HFFc6 (cell line): ENCODE measurements at places on chromosomes 2 and 18.
A peak's percentile ranks its signal among the peaks of the same experiment; 100 is the strongest.

GRCh38 chr2:123808243-123808642 lies 216.8 kb upstream of the CNTNAP5 start:
- DNase-seq = no peak

DNA sequence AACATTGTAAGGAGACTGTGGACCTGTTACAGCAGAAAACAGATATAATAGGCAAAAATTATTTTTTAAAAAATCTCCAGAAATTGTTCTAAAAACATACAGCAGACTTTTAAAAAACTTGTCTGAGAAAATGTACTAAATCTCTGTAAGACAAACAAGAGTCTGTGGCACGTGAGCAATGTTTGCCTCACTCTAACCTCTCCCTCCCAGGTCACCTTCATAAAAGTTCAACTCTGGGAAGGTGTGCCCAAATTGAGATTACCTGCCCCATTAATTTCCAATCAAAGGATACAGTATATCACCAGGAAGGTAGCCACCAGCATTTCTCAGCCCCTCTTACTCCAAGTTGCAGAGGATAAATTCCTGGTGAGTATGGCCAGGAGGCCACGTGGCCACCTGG lies 992.7 kb downstream of the TMEM182 start:
- DNase-seq = no peak

DNA sequence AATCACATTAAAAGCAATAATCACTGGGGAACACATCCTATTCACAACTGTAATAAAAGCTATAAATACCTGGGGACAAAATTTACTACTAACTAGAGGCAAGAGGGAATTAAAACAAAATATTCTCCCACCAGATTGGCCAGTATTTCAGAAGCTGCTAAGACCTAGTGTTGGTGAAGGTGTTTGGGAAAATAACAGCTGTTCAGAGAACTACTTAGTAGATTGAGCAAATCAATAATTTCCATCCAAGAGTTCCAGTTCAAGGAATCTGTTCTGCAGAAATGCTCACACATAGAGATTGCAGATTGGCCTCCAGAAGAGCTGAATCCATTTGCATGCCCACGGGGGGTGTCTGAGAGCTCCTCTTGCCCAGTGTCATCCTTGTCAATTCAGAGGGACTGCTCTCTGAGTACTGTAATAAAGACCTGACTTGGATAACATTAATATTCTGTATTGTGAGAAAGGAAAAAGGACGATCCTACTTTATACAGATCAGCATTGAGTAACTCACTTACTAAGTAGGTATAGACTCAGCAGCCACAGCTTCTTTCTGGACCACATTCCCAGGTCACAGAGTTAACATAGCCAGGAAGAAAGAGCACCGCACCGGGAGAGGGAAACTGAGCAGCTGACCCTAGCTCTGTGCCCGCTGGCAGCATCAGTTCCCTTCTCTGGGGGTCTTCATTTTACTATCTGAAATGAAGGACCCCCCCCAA lies 5.6 kb downstream of the TUBB6 start:
- no peak for DNase-seq

DNA sequence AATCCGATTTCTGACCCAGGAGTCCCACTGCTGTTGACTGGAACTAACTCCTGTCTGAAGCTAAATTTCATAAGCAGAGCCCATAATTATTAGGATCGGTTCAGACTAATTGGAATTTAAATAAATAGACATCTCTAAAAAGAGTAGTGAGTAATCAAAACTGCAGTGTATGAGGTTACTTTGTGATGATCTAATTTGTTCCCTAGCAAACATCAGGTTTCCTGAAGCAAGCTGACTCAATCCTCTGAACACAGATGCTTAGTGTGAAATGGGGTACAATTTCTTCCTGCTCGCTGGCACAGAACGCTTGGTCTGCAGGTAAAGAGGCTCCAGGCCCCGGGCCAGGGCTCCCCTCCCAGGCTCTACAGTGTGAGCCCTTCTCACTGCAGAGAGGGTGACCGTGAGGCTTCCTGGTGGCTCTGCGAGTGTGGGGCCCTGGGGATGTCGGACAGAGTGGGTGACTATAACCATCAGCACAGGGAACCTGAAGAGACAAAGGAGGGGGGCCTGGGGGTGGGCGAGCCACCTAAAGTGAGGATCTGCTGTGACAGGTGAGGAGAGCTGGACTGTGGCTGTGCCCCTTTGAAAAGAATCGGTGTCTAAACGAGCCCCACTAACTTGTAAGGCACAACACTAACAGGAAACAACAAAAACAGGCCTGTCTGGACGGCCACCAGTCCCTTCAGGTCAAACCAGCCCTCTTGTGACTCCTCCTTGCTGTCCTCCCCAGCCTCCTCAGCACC lies 20.2 kb downstream of the CHST10 start:
- DNase-seq = no peak

GRCh38 chr18:33871363-33872025 lies 293.5 kb downstream of the ASXL3 start:
- DNase-seq = no peak

DNA sequence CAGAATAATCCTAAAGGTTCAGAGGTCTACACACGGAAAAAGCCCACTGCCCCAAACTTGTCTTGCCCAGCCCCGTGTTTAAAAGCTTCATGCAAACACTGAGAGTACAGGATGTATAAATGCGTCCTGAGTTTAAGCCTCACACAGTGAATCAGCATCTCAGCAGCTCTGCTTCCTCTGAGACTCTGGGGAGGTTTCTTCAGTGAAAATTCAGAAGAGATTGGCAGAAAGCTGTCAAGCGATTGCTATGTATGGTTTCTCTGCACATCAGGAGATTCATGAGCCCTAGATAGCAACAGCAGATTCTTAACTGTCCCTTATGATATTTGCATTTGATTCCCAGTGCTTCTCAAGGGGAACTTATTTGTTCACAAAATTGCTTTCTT lies 27.1 kb downstream of the CRACDL start:
- peak; percentile 21 for DNase-seq

- peak; percentile 7 for DNase-seq
Measured at GRCh38 chr2:239544143-239544917, 143.5 kb upstream of the HDAC4 start.

- no peak for DNase-seq
Measured at GRCh38 chr2:200406379-200406778, 99.9 kb downstream of the SPATS2L start.

DNA sequence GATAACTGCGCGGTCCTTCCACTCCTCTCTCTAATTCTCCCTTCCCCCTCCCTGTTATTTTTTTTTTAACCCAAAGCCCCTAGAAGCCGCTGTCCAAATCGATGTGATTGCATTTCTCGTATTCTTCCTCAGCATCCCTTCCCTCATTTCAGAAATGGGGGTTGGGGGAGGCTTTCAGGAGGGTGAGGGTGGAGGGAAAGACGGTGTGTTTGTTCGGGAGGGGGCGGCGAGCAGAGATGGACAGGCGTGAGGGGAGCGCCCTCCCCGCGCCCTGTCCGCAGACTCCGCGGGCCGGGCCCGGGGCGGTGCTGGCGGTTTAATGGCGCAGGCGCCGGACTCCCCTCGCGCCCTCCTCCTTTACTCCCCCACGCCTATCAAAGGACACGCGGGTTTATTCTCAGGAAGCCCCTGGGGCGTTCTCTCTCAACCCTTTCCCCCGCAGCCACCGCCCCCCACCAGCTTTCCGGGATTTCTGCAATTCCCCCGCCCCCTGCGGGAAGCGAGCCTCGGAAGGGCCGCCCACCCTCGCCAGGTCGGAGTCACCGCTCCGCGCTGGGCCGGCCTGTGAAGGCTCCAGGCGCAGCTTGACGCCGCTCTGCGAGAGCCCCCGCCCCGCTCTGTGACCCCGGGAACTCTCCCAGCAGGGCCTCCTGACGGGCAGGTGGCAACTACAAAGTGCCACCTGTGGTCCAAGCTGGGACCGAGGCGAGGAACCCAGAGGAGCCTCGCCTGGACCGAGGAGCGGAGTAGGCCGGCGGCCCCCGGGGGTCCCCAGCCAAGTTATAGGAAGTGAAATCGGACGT lies 981 bp downstream of the ST8SIA3 start:
- DNase-seq = no peak

DNA sequence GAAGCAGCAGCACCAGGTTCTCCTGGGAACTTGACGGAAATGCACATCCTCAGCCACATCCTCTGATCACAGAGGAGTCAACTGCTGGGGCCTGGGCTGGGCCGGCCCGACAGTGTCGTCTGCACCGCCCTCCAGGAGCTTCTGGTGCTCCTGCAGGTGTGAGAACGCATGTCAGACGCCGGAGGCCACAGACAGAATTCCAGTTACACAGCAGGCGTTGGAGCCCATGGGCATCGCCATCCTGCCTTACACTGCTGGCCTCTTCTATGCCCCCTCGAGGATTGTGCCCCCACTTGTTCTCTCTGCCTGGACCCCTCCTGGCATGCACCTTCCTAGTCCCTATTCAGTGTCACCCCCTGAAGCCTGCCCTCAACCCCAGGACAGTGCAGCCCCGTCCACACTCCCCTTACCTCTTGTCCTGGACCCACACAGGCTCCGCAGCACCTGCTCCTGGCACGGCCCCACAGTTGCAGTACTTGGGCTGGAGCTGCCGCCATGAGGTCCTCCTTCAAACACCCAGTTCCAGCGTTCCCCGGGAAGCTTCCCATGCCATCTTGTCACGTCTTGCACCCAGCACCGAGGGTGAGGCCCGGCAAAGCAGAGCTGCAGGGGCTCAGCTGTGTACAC lies 37.5 kb downstream of the ADI1 start:
- no peak for DNase-seq

GRCh38 chr18:45008694-45009413 lies 328.2 kb downstream of the SETBP1 start:
- DNase-seq = no peak

DNA sequence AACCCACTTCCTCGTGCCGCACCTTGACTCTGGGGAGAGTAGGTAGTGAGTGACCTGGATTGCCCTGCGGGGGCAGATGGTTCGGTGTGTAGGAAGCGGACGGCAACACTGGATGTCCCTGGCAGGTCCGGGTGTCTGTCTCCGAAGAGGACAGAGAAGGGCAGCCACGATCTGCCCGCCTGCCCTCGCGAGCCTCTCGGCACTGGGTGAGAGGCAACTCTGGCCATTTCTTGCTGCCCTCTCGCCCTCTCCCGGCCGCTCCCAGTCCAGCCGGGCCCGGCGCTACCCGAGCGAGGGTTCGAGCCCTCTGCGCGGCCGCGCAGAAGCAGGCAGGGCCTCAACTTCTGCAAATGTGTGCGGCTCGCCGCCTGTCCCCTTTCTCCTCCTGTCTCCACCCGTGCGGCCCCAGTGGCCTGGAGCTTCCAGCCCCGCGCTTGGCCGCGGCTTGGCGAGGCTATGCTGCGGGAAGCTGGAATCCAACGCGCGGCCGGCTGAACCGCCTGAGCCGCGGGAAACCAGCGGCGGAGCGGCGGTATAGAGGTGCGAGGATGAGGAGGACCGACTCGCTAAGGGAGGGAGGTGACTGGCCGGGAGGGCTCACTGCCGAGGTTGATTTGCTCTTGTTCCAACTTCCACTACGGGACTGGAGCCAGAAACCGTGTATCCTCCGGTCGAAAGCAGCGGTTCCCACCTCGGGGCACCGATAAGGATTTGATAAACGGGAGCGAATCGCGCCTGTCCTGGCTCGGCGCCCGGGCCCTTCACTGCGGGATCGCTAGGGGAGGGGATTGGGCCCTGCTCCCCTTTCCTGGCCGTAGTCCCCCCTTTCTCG lies 1.5 kb downstream of the EPAS1 start:
- peak; percentile 42 for DNase-seq

DNA sequence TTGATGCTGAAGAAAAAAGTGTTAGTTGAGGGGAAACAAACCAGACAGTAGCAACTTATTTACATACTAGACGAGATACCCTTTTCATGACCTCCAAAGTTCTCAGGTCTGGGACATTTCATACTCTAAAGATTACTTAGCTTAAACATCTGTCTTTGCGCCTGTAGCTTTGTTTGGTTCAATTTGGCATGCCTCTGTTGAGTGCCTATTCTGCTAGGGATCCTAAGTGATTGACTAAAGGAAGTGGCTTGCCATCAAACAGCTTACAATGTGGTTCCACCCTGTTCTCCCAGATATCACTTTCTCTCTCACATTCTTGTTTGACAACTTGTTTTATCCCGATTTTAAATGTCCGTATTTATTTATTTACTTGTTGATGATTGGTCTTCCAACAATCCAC lies 488.8 kb downstream of the PARD3B start:
- DNase-seq = no peak

DNA sequence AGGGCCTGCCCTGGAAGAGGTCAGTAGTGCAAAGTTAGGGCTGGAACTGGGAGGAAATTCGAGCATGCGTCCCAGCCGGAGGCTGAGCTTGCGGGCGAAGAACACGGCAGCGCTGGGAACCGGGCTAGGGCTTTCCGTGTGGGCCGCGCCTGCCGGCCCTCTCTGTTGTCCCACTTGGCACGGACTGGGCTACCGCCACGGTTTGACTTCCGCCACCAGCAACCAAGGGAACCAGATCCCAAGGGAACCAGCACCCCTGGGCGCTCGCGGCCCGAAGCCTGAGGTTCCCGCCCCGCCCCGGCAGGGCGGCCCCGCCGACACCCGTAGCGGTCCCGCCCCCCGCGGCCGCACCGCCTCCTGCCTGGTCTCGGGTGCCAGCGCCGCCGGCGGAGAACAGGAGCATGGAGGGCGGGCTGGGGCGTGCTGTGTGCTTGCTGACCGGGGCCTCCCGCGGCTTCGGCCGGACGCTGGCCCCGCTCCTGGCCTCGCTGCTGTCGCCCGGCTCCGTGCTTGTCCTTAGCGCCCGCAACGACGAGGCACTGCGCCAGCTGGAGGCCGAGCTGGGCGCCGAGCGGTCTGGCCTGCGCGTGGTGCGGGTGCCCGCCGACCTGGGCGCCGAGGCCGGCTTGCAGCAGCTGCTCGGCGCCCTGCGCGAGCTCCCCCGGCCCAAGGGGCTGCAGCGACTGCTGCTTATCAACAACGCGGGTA lies at the start of gene SPR:
SPR (plus strand) TSS at position 377 of the 708 bp plus-strand sequence; CDS start at position 402, 25 bp downstream.
- DNase-seq = peak; percentile 46

GRCh38 chr2:236167297-236168109 lies 683 bp downstream of the GBX2 start:
- DNase-seq = peak; percentile 12

DNA sequence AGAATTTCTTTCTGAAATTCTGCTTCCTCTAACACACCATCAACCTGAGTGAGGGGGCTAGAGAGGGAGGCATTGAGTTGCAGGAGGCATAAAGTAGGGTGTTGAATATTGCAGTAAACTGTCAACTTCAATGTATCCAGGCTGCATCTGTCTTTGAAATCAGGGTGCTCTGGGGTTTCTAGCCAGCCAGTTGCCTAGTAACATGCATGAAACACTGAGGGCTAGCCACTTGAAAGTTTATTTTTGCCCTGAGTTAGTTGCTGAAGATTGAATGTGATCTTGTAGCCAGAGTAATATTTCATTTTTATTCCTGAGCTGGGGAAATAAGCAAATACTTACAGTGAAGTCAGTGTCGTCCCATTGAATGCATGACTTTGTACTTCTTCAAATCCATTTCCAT lies 41.9 kb downstream of the LHCGR start:
- no peak for DNase-seq
